Endothelial cell of umbilical vein (primary cell): ENCODE measurements at places on chromosomes 5 and 9.

- DNase-seq, result no peak
- no peaks in the 10 kb centered on the region for H3K4me1 ChIP-seq
- no peaks in the 10 kb centered on the region for H3K36me3 ChIP-seq
- H3K4me3 ChIP-seq, result no peak overlapping the region
- H3K27me3 ChIP-seq, result peaks cover 2% of the 10 kb centered on the region
- no peak overlapping the region for H3K27ac ChIP-seq
These were observed 51.8 kb upstream of the TGFBR1 start for GRCh38 chr9:99052815-99053715.

- DNase-seq, result no peak
- no peaks in the 10 kb centered on the region for H3K27me3 ChIP-seq
- H3K4me3 ChIP-seq, result no peak overlapping the region
- peaks cover 26% of the 10 kb centered on the region for H3K36me3 ChIP-seq
- H3K4me1 ChIP-seq, result peaks cover 32% of the 10 kb centered on the region
- no peak overlapping the region for H3K27ac ChIP-seq
These were observed 130.3 kb upstream of the DMRT1 start for GRCh38 chr9:710951-711745.

DNA sequence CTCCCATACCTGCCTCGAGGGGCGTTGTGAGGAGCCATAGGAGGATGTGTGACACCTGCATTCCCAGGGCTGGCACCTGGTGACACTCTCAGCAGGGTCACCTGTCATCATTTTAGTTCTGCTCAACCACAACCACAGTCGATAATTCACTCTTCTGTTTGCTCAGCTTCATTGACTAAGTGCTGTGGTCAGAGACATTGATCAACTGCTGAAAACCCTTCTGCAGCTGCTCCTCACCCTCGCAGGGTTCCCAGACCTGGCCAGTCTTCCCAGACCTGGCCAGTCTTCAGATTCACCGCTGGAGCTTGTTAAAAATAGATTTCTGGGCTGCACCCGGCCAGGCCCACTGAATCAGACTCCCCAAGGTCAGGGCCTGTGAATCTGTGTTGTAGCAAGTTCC is 92.8 kb downstream of the MVB12B start:
- DNase-seq, result no peak
- H3K27ac ChIP-seq, result no peak overlapping the region
- no peaks in the 10 kb centered on the region for H3K27me3 ChIP-seq
- H3K36me3 ChIP-seq, result peaks cover 6% of the 10 kb centered on the region

DNA sequence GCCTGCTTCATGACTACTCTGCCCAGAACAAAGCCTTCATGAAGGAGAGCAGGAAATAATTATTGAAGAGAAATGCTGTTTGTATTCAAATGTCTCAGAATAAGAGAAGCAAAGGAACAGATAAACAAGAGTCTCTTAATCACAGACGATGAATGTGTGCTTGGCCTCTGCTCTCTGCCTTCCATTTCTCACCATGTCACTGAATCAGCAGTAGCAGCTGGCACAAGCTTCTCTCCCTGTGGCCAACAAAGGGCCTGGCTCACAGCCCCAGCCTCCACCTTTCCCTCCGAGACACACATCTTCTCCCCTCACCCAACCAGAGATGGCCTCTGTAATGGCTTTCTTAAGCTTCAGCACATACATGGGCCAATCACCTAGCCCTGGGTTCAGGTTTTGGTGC is 128.1 kb upstream of the SLIT3 start:
- no peak overlapping the region for H3K27ac ChIP-seq
- H3K4me3 ChIP-seq, result no peak overlapping the region
- H3K4me1 ChIP-seq, result no peaks in the 10 kb centered on the region
- DNase-seq, result peak; percentile 49
- no peaks in the 10 kb centered on the region for H3K36me3 ChIP-seq

DNA sequence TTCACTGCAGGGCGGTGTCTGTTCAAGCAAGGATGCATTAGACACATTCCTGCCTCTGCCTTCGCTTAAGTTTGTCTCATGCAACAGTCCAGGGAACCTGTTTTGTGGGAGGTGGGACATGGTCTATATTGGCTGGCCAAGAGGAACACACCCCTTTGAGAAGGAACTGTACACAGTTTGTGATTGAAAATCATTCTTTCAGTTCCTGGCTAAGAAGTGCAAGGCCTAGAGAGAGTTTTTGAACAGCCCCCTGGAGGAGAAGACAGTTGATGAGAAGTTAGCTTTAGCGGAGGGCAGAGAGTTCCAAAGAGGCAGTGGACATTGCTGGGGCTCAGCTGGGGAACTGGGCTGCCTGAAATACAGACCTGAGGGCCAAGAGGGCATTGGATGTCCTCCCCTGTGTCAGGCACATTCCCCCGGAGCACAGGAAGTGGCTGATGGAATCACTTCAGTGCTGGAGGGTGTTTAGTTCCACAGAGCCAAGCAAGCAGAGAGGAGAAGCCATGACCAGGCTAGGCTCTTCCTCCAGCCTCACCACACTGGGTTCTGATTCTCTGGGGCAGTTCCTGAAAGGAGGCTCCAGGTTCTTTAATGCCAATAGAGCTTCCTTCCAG is 66.6 kb downstream of the RGS3 start:
- H3K4me3 ChIP-seq, result no peak overlapping the region
- H3K36me3 ChIP-seq, result peaks cover 64% of the 10 kb centered on the region
- no peak overlapping the region for H3K27ac ChIP-seq
- peaks cover 5% of the 10 kb centered on the region for H3K4me1 ChIP-seq
- no peaks in the 10 kb centered on the region for H3K27me3 ChIP-seq
- no peak for DNase-seq

DNA sequence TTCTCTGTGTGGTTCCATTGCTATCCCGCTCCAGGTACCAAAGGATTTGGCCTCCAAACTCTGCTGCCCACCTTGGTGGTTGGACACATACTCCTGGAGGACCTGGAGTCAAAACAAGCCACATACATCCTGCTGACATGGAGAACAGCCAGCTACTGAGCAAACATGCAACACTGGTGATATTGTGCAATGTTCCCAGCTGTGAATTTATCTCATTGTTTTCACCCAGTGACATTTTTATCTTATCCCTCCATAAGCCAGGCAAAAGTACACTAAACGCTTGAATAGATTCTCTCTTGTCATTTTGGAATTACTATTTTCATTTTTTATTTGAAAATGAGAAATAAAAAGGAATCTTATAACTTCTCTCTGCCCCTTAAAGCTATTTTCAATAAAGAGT is 11.1 kb upstream of the CTSL start:
- DNase-seq, result peak; percentile 47
- H3K27me3 ChIP-seq, result no peaks in the 10 kb centered on the region
- peaks cover 29% of the 10 kb centered on the region for H3K4me1 ChIP-seq
- no peaks in the 10 kb centered on the region for H3K36me3 ChIP-seq
- peak overlapping the region; percentile 93 for H3K27ac ChIP-seq

- H3K4me1 ChIP-seq, result no peaks in the 10 kb centered on the region
- no peak overlapping the region for H3K4me3 ChIP-seq
- no peak for DNase-seq
- H3K27ac ChIP-seq, result no peak overlapping the region
- no peaks in the 10 kb centered on the region for H3K36me3 ChIP-seq
These were observed 25.5 kb downstream of the ACTL7B start for GRCh38 chr9:108830272-108830671.

GRCh38 chr9:135909371-135909770 is 2.0 kb upstream of the CAMSAP1 start:
- H3K27me3 ChIP-seq, result no peaks in the 10 kb centered on the region
- no peak for DNase-seq
- peaks cover 36% of the 10 kb centered on the region for H3K4me1 ChIP-seq
- H3K27ac ChIP-seq, result peak overlapping the region; percentile 10
- H3K4me3 ChIP-seq, result peak overlapping the region; percentile 20

DNA sequence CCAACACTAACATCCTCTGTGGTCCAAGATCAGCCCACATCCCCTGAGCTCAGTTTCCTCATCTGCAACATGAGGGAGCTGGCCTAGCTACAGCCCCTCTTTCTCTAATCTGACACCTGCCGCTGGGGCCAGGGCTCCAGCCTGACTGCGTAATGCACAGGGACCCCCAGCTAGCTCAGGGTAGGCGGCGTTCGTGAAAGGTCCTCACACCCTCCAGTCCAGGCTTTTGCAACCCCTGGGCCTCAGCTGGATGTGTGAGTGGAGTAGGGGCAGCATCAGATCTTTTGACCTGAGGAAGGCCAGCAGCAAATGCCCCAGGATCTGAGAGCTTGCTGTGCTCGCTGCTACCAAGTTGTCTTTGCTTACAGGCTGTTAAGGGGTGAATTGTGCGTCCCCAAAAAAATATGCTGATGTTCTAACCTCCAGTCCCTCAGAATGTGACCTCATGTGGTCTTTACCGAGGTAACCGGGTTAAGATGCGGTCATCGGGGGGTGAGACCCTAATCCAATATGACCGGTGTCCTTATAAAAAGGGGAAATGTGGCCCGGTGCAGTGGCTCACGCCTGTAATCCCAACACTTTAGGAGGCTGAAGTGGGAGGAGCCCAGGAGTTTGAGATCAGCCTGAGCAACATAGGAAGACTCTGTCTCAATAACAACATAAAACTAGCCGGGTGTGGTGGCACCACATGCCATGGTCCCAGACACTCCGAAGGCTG is 47.8 kb downstream of the PLPP7 start:
- no peak for DNase-seq
- H3K27me3 ChIP-seq, result no peaks in the 10 kb centered on the region
- no peak overlapping the region for H3K27ac ChIP-seq
- H3K36me3 ChIP-seq, result no peaks in the 10 kb centered on the region
- peaks cover 5% of the 10 kb centered on the region for H3K4me1 ChIP-seq

- no peaks in the 10 kb centered on the region for H3K36me3 ChIP-seq
- DNase-seq, result no peak
- H3K4me3 ChIP-seq, result no peak overlapping the region
- no peak overlapping the region for H3K27ac ChIP-seq
These were observed 295.9 kb upstream of the ITGA1 start for GRCh38 chr5:52491818-52492217.

DNA sequence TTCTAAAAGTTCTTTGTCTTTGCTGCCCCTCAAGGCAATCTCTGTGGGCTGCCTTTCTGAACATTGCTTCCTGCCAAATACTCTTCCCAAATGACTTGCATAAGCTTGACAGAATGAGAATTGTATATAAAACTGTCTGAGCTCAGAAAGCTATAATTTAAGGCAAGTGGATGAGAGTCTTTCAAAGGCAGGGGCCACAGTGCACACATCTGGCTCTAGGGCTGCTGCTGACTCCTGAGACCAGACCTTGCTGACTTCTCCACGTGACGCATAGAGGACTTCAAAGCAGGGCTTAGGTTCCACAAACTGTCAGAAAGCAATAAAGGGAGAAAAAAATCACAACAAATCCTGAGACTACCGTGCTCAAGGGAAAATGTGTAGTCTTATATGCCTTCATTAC is 79.4 kb upstream of the DIRAS2 start:
- H3K27ac ChIP-seq, result no peak overlapping the region
- H3K27me3 ChIP-seq, result no peaks in the 10 kb centered on the region
- no peaks in the 10 kb centered on the region for H3K36me3 ChIP-seq
- H3K4me3 ChIP-seq, result no peak overlapping the region
- no peaks in the 10 kb centered on the region for H3K4me1 ChIP-seq
- no peak for DNase-seq

GRCh38 chr5:6469836-6470235 is 21.2 kb downstream of the UBE2QL1 start:
- H3K27me3 ChIP-seq, result no peaks in the 10 kb centered on the region
- DNase-seq, result no peak
- no peak overlapping the region for H3K27ac ChIP-seq

DNA sequence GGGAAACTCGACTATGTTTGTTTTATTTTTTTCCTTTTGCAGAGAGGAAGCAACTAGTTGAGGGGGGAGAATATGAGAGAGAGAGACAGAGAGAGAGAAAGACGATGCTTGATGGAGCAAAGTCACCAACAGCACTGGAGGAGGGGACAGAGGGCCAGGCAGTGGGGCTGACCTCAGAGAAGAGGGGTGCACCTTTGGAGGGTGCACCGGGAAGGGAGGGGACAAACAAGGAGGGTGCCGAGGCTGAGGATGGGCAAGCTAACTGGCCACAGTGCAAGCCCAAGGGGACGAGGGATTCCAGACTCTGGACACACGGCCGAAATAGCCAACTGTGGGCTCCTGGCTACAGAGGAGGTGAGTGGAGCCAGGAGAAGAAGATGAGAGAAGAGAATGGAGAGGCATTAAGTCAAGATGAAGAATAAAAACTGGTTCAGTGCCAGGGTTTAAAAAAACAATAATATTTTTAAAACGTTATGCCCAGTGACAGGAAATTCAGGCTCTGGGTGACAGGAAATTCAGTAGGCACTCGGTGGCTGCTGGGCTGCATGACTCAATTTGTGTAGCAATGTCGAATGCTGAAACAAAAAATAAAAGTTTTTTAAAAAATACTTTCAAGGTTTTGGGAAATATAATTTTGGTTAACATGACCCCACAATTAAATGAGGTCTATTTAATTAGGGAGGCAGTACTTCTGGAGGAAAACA is 13.3 kb upstream of the GLRX start:
- no peaks in the 10 kb centered on the region for H3K36me3 ChIP-seq
- DNase-seq, result peak; percentile 22
- peaks cover 21% of the 10 kb centered on the region for H3K4me1 ChIP-seq
- H3K27me3 ChIP-seq, result no peaks in the 10 kb centered on the region
- H3K27ac ChIP-seq, result no peak overlapping the region
- no peak overlapping the region for H3K4me3 ChIP-seq

- DNase-seq, result no peak
- no peak overlapping the region for H3K4me3 ChIP-seq
- H3K4me1 ChIP-seq, result no peaks in the 10 kb centered on the region
- H3K27ac ChIP-seq, result no peak overlapping the region
These were observed 71.5 kb downstream of the SIL1 start for GRCh38 chr5:139126711-139127111.

GRCh38 chr5:138351056-138351455 is 1.4 kb upstream of the KDM3B start:
- peaks cover 26% of the 10 kb centered on the region for H3K36me3 ChIP-seq
- H3K4me3 ChIP-seq, result no peak overlapping the region
- DNase-seq, result no peak
- H3K27me3 ChIP-seq, result no peaks in the 10 kb centered on the region

DNA sequence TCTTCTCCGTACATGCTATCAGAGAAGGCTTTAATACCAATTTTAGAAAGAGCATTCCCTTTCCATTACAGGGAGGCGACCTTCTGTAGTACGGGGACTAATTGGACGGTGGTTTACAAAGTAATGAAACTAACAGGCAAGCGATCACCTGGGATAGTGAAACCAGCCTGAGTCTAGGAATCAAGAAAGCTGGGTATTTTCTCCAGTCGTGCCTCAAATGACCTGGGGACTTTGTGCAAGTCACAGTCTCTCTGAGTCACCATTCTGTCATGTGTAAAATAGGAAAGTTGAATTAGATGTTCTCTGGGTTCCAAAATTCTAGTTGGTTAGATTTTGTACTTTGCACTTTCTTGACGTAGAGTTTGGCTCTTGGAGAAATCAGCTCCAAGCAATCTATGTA is 22.7 kb upstream of the SSBP2 start:
- no peak overlapping the region for H3K27ac ChIP-seq
- H3K27me3 ChIP-seq, result no peaks in the 10 kb centered on the region
- no peak overlapping the region for H3K4me3 ChIP-seq
- H3K36me3 ChIP-seq, result no peaks in the 10 kb centered on the region
- no peak for DNase-seq
- H3K4me1 ChIP-seq, result peaks cover 14% of the 10 kb centered on the region

- no peak overlapping the region for H3K4me3 ChIP-seq
- no peak for DNase-seq
- H3K27ac ChIP-seq, result no peak overlapping the region
- no peaks in the 10 kb centered on the region for H3K4me1 ChIP-seq
These were observed 11.0 kb downstream of the RNF145 start for GRCh38 chr5:159198063-159199036.
